ENCODE measurements at places on chromosomes 7 and 10. TPM values are rescaled to one million over a fixed set of nuclear protein-coding genes. Genes with fewer than 3 reads are reported as not detected.

GRCh38 chr7:41887416-41887815, 184.5 kb upstream of the INHBA start:
- no peak for DNase-seq

DNA sequence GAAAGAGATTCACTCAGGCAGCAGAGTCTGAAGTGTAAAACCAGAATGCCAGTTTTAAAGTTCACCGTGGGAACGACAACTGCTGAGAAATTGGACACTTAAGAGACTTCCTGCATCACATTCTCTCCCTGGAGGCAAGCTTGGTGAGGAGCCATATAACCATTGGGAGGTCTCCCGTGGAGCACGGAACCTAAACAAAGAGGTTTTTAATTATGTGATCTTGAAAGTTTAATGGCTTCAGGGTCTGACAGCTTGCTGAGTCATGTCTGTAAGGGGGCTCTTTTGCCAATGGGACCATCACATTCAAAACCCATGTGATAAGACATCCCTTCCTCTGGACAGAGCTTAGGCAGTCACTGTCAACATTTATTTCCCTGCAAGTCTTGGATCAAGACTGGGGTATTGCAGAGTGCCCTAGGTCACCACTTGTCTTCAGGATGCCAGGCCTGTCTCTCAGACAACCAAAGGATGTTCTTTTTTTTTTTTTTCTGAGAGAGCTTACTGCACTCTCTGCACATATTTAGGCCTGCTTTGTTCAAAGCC, 674.4 kb downstream of the TYW1 start:
- DNase-seq, result no peak

DNA sequence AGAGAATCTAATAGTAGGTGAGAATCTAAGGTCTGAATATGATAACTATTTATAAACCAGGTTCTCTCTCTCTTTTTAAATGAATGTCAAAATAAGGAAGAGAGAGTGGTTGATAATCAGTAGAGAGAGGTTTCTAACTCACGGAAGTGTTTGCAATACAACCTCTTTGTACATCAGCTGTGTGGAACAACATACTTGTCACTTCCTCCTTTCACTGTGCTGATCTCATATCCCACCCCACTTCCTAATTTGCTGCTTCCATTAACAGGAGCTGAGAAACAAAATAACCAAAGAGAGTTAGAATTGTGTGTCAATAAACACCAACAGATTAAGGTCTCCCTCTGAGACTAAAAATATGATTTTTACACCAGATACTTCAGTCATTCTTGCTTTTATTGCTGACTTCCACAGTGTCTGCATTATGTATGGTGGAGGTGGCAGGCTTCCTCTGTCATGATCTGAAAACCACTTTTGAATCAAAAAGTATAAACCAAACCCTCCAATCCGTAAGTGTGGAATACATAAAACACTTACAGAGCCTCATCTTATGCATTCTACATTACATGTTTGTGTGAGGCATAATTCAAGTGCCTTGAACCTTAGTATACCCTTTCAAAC, 25.0 kb downstream of the CACUL1 start:
- no peak for DNase-seq

ABCB4 gene
- 0.60 TPM for total RNA-seq
